Epithelial cell of proximal tubule (primary cell): ENCODE measurements at places on chromosomes 7 and 10.

DNA sequence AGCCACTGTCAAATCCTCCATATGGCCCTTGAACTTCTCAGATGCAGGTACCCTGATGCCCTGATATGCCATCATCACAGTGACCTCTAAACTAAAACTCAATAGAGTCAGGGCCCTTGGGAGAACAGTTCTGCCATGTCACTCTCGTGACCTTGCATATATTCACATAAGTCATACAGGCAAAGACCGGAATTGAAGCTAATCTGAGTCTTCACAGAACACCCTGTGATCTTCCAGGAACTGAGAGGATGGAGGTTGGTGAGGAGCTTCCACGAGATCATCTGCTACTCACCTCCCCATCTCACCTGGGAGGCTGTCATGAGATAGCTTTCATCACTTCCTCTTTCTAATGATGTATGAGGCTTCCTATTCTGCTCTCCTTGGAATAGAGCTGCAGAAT lies 228.7 kb upstream of the CCDC6 start:
- no peak for DNase-seq

DNA sequence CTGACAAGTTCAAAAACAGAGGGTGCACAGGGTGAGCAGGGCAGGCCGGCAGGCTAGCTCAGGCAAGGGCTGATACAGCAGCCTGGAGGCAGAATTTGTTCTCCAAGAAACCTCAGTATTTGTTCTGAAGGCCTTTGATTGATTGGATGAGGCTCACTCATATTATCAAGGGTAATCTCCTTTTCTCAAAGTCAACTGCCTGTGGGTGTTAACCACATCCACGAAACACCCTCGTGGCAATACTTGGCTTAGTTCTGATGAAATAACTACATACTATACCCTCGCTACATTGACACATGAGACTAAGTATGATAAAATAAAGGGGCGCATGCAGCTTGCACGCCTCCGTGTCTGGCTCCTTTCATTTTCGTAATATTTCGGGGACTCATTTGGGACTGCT lies 4.4 kb upstream of the PPP2R2D start:
- DNase-seq = no peak

GRCh38 chr7:150404805-150405583 lies 25.9 kb downstream of the ZNF775 start:
- DNase-seq = no peak

GRCh38 chr7:157436763-157437480 lies 100.1 kb downstream of the DNAJB6 start:
- no peak for DNase-seq

DNA sequence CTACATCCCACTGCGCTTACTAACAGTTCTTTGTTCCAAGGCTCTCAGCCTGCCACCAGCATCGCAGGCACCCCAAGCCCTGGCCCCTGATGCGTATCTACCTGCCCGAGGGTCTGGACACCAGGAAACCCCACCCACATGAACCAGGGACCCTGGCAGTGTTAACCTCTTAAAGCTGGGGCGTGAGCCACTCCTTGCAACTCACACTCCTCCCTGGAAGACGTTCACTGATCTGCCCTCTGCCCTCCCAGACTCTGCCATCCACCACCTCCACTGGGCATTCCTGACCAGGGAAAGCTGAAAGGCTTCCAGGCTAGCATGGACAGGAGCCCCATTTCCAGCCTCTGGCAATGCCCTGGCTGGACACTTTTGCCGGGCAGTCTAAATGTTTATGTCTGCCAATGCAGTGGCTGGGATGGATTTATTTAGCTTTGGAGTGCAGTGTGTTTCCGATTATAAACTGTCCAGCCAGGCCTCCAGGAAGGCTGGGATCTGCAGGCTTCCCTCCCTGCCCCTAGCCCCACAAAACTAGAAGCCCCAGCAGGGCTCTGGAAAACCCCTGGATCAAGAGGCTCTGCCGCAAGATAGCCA lies 117.5 kb downstream of the NEURL1 start:
- no peak for DNase-seq

DNA sequence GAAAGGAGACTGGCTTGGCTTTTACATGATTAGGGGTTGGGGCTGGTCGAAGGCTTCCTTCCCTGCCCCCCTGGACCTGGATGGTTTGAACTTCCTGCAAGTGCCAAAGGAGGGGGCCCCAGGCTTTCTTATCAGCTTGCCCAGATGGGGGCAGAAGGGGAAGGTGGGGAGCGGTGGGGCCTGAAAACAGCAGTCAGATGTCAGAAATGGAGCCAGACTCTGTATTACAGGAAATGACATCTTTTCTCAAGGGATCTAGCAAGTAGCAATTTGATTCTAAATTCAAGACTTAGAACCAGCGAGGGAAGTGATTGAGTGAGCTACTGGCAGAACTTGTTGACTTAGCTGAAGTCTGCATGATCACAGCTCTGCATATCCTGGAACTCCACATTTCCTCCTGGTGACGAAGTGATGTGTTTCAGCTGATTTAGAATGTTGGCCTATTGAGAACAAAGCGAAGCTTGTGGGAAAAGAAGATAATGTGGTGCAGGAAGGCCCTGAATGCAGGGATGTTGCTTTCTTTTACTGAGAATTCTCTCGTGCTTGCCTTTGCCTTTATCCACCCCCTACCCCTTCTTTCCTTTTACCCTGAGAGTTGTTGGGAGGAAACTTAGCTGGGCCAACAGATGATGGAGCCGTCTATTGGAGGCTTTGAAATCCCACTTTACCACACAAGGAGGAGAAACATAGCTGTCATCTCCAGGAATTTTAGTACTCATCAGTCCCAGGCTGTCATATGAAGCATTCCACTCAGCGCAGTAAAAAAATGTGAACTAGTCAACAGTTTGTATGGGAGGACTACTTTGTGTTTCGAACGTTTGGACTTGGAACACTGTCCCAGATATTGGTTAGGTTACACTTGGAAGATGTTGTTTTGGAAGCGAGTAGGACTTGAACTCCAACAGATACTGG lies 43.2 kb downstream of the CCNY start:
- DNase-seq = no peak

- no peak for DNase-seq
These were observed 19.8 kb downstream of the VOPP1 start for GRCh38 chr7:55552320-55553023.

DNA sequence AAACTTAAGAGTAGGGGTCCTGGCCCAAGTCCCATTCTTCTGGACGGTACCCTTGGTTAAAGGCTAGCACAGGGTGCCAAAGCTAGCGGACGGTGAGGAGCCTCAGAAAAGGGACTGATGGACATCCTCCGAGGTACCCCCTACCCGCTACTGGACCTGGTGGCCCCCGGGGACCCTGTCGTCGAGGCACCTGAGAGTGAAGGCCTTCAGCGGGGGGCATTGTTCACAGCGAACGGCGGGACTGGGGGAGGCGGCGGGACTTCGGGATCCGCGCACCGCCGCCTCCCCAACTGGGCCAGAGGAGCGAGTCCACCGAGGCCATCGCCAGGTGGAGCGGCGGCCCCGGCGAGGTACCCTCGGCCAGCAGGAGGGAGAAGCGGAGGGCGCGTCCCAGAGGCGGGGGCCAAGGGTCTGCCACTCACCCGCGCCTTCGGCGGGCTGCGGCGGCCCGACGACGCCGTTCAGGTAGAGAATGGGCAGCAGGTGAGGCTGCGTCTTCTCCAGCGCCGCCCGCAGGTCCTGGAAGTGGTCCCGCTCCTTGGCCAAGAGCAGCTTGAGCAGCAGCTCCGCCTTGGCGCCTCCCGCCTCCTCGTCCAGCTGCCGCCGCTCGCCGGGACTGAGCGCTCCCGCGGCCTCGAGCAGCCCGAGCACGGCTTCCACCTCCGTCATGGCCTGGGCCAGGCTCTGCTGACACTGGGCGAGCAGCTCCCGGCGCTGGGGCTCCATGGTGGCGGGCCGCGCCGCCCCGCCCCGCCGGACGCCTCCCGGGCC lies 575 bp downstream of the DLG5 start:
- DNase-seq = no peak

DNA sequence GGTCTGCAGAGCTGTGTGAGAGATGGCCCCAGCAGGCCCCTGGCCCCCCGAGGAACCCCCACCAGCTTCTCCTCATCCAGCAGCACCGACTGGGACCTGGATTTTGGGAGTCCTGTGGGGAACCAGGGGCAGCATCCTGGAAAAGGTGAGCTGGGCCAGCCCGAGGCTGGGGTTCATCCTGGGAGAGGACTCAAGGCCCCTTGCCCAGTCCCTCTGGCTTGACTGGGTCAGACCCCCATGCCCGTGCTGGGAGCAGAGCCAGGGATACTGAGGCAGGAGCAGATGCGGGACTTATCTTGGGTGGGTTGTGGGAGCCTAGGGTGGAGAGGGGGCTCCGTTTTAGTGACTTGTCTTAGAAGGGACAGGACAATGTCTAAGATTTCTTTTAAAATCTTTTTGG lies 47.5 kb downstream of the ZNF467 start:
- no peak for DNase-seq

- no peak for DNase-seq
These were observed 6.4 kb downstream of the HOXA13 start for GRCh38 chr7:27193335-27194001.

GRCh38 chr7:151608031-151608551 lies 88.4 kb upstream of the RHEB start:
- no peak for DNase-seq

DNA sequence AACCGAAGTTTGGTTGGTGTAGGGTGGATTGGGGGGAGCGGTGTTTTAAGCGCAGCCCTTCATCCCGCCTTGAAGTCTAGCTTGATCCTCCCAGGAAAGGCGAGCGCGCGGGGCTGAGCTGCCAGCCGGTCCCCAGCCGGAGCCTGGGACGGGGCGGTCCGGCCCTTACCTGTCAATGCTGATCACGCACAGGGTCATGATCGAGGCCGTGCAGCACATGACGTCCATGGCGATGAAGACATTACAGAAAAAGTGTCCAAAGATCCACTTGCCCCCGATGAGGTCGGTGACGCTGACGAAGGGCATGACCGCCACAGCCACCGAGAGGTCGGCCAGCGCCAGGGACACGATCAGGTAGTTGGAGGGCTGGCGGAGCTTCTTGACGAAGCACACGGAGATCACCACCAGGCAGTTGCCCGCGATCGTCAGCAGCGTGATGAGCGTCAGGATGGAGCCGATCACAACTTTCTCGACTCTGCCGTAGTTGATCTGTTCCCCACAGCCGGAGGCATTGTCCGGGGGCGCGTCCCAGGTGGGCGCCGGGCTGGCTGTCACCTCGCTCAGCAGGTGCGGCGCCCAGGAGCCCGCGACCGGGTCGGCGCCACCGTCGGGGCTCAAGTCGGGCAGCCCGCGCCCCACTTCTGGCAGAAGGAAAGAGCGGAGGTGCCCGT lies 740 bp downstream of the HTR7 start:
- DNase-seq = no peak
